ENCODE measurements at places on chromosomes 12 and 14. TPM values are rescaled to one million over a fixed set of nuclear protein-coding genes. Genes with fewer than 3 reads are reported as not detected.
A peak's percentile ranks its signal among the peaks of the same experiment; 100 is the strongest.

- H3K36me3 ChIP-seq: no peaks in the 10 kb centered on the region
- no peak for DNase-seq
- H3K27ac ChIP-seq: no peak overlapping the region
- H3K4me1 ChIP-seq: peaks cover 49% of the 10 kb centered on the region
These were observed 362.9 kb downstream of the RAD51B start for GRCh38 chr14:68182492-68182891.

DNA sequence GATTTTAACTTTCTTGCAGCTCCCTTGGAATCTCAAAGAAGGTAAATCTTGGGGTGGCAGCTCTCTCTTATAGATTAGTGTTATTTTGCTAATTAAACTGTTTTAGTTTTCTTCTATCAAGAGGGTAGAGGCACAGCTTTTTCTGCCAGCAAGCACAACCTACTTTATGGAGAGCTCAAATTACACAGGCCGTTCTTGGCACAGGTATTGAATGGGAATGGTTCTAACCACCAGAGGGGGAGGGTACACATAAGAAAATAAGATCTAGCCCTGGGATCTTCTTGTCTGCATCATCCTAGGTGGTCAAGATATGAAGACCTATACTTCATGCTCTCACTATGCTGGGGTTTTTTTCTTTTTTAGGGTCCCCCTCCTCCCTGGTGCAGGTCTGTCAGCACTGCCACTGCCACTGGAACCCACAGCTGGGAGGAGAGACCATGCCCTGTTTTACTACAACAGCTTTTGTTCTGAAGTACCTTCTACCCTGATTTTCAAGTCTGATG, 48.6 kb upstream of the STAC3 start:
- no peaks in the 10 kb centered on the region for H3K4me1 ChIP-seq
- H3K4me3 ChIP-seq: no peak overlapping the region
- H3K27me3 ChIP-seq: no peaks in the 10 kb centered on the region
- H3K36me3 ChIP-seq: peaks cover 71% of the 10 kb centered on the region
- DNase-seq: no peak

DNA sequence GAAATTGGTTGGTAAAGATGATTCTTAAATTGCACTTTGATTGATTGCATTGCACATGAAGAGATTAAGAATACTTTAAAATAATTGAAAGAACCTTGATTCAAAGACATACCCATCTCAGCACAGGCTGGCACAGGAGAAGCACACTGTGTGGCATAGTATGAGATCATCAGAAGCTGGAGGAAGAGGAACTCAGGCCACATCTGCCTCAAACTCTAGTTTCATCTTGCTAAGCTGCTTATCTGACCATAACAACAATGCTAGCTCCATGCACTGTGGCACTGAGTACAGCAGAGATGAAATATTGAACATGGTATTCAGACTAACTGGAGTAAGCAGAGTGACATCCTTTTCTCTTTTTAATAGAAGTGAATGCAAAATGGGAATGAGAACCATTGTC, 99.1 kb downstream of the TBC1D30 start:
- no peak for DNase-seq
- H3K4me1 ChIP-seq: no peaks in the 10 kb centered on the region
- H3K4me3 ChIP-seq: no peak overlapping the region
- no peaks in the 10 kb centered on the region for H3K27me3 ChIP-seq
- H3K36me3 ChIP-seq: no peaks in the 10 kb centered on the region

GRCh38 chr12:14607568-14607967, 39.9 kb upstream of the PLBD1 start:
- DNase-seq: no peak
- no peak overlapping the region for H3K4me3 ChIP-seq
- no peak overlapping the region for H3K27ac ChIP-seq
- no peaks in the 10 kb centered on the region for H3K27me3 ChIP-seq
- no peaks in the 10 kb centered on the region for H3K36me3 ChIP-seq

GRCh38 chr14:100783630-100784370, 42.1 kb upstream of the MEG3 start:
- no peak overlapping the region for H3K4me3 ChIP-seq
- H3K4me1 ChIP-seq: no peaks in the 10 kb centered on the region
- peak; percentile 46 for DNase-seq
- no peaks in the 10 kb centered on the region for H3K36me3 ChIP-seq

DNA sequence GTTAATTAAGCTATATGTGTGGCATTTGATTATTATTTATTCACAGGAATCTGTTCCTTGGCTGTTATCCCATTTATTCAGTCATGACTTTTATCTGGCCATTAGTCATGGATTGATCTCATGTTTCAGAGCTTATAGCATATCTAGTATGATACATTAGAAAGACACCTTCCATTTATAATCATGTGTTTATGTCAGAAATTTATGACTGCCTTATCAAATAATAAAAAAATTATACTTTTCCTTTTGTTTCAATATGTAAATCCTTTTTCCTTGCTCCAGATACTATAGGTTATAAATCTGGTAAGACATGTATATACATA, 248.0 kb upstream of the PDE3A start:
- peak overlapping the region; percentile 54 for H3K27ac ChIP-seq
- no peak overlapping the region for H3K4me3 ChIP-seq
- no peaks in the 10 kb centered on the region for H3K36me3 ChIP-seq
- DNase-seq: no peak
- peaks cover 40% of the 10 kb centered on the region for H3K4me1 ChIP-seq
- H3K27me3 ChIP-seq: no peaks in the 10 kb centered on the region

GLT8D2 gene
- 53.2 TPM for total RNA-seq

PLCZ1 gene
- not detected for total RNA-seq

CD163 gene
- 230 TPM for total RNA-seq
